Stimulated activated CD8-positive, alpha-beta memory T cell treated with anti-CD3 and anti-CD28 coated beads, Interleukin-4, amount 100 ng/mL, for 4 hours (primary cell): ENCODE measurements at places on chromosomes 12 and 14.

DNA sequence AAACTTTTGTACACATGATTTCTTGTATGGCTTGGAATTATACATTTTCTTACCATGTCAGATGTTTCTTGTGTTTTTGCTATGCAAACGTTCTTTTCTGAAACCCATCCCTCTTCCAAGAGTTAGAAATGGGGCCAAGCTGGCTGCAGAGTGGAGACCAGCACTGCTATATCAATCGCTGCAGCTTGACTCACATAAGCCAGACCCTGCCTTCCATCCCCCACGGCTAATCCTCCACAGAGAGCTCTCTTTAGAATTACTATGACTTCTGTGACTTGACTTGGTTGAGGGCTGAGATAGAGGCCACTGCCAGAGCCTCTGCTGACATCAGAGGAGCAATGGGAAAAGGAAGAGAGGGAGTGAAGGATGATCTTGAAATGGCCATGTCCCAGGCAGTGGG is 147.9 kb downstream of the DACT1 start:
- DNase-seq, result no peak

GRCh38 chr14:94977016-94977415 is 180.3 kb downstream of the DICER1 start:
- DNase-seq, result no peak

DNA sequence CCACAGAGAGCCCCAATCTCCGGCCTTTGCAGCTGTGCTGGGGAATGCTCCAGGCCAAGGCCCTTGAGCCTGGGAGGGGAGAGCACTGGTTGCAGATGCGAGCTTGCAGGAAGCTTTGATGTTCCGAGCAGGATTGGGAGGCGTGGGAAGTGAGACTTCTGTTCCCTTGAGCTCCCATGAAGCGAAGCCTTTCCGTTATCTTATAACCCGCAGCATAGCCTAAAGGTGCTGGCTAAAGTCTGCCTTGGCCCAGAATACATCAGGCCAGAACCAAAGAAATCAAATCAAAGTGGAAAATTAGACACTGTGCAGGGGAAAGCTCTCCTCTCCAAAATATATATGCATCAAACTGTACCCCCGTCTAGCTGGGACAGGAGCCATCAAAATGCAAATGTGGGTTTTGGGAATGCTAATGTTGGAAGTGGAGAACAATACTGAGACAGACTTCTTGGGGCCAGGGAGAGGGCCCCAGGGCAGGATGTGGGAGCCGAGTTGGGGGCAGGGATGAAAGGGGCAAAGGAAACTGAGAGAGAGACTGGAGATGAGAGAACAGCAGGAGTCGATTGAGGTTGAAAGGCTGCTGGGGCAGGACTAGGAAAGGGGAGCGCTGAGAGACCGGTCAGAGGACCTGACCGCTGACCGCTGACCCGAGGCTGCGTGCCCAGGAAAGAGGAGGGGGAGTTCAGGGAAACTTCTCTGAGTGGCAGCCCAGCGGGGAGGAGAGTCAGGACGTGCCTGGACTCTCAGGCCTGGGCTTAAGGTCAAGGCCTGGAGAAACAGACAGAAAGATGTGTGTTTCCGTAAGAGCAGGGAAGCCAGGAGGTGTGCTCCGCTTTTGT is 152.2 kb upstream of the PARP11 start:
- DNase-seq, result no peak

- no peak for DNase-seq
These were observed 42.6 kb downstream of the TRAF3 start for GRCh38 chr14:102819747-102820330.

GRCh38 chr12:15706010-15706676 is 83.0 kb downstream of the EPS8 start:
- DNase-seq, result no peak

DNA sequence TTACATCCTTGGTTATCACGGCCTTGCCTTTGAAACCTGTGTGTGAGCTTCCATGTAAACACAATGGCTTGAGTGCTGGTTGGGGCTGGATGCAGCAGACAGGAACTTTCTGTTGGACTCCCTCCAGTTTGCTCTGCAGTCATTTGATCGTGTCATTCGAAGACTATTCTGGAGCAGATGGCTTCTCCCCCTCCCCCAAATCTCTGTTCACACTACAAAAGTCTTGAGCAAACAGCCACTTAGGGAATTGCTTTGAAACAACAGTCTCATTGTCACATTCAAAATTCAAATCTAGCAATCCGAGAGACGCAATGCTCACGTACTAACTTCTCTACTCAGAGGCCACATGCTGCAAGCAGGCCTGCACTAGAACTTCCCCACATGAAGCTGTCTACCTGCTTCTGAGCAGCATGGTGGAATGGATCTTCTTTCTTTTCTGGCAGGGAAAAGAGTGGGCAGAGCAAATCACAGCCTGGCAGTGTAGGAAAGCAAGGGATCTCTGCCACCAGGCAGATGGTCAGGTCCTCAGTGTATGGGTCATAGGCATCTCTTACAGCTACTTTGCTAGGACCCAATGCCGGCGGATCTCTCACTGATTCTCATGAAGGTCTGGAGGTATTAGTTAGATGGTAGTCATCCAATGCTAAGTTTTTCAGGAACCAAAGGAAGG is 214.2 kb downstream of the PPM1H start:
- DNase-seq, result no peak

GRCh38 chr12:77615332-77615731 is 215.4 kb upstream of the NAV3 start:
- no peak for DNase-seq

DNA sequence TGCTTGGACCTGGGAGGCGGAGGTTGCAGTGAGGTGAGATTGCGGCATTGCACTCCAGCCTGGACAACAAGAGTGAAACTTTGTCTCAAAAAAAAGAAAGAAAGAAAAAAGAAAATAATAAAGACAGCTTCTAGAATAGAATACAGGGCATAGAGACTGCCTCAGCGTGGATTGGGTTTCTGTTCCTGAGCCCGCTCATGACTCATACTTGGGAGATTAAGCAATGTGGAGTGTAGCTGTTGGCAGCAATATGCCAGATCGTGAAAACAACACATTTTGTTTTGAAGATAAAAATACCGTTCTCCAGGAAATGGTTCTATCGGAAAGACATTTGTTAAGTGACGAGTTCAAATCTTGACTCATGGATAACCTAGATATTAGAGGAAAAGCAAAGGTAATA is 67.2 kb downstream of the GLT1D1 start:
- DNase-seq, result no peak

DNA sequence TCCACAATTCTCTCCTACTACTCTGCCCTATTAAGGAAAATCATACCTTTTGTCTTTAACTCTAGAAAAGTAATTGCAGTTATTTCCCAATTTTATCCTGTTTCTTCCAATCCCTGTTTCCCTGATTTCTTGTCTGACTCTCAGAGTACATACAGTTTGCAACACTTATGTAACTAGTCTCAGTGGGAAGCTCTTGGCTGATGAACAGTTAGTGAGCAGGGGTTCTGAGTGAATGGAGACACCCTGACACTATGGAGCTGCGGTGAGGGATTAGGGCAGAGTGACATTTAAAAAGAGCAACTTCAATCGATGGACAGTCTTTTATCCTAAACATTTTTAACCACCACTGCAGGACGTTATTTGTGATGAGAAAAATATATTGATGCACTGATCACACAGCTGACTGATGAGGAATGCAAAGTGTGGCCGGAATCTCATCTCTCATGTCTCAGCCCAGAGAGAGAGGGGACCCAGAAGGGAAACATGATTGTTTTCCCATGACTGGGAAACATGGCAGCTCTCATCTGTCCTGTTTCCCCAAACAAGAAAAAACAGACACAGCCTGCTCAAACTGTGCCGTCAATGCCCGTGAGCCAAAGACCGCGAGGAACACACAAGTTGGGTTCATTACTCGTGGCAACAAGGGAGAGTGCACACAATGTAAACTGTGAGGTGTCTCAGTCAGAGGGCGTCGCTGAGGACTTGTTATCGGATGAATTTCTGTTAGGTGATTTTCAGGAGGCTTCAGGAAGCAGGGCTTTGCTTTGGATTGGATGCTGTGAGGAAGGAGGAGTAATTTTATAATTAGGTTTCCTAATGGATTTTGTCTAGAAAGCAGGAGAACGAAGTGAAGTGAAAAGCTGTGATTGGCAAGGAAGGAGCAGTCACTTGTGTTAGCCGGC is 5.2 kb upstream of the SLC6A13 start:
- DNase-seq, result no peak

DNA sequence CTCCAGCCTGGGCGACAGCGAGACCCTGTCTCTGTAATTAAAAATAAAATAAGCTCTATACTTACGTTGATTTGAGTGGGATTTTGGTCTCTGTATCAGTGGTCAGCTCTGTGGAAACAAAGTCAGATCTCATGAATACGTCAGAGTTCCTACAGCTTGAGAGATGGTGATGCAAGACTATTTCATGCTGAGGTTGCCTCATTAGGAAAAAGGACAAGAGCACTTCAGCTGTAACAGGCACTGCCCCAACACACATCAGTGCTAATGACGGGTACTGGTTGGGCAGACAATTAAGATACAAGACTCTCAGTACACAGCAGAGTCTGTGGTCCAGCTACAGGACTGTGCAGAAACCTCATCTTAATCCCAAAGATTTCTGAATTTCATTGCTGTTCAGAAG is 246.4 kb upstream of the AMIGO2 start:
- no peak for DNase-seq

- no peak for DNase-seq
These were observed 30.8 kb upstream of the SOCS2 start for GRCh38 chr12:93541578-93542225.

GRCh38 chr14:68145539-68145938 is 326.0 kb downstream of the RAD51B start:
- DNase-seq, result no peak

DNA sequence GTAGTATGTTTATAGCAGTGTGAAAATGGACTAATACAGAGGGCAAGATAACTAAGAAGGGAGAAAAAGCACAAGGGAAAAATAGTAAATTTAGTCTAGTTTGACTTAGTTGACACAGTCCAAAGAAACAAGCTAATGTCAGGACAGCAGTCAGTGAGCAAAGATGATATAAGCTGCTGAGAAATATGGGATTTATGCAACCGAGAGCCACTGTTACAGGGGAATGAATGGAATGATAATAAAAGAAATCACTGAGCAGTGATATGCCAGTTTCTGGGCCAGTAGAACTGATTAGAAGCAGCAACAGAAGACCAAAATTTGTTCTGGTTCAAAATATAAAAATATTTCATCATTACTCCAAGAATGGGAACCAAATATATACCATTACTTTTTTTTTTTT is 60.1 kb downstream of the R3HDM2 start:
- DNase-seq, result no peak
